ENCODE measurements at places on chromosomes 6 and 20.

DNA sequence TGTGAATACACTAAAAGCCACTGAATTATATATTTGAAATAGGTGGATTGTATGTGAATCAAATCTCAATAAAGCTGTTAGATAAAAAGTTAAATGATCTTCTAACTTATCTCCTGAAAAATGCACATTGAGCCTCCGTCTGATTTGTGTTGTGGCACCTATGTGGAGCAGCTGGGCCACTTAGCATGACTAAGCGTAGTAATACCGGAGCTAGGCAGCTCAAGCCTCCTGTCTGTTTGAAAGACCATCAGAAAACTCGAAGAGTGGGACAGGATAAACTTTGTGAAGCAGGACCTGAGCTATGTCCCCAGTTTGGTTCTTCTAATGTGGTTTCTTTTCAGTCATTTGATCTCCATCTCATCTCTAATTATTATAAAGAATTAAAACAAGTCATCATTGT lies 11.0 kb upstream of the NOL7 start:
- no peak for DNase-seq

DNA sequence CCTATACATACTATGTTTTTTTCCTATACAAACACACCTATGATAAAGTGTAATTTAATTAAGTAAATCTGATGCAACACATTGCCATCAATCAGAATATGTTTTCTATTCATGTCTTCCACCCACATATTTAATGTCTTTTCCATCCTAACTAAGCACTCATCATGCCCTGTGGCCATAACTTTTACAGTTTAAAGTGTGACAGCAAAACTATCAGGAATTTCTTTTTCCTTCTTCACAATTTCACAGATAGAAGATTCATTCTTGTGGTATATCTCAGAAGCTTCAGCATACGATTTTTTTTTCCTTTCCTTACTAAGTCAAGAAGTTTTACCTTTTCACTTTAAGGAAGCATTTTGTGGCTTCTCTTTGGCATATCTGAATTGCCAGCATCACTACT lies 7.0 kb upstream of the BEND6 start:
- no peak for DNase-seq

GRCh38 chr6:105835373-105835772 lies 250.8 kb upstream of the PRDM1 start:
- no peak for DNase-seq

GRCh38 chr6:30759575-30760239 lies 15.4 kb upstream of the IER3 start:
- no peak for DNase-seq

DNA sequence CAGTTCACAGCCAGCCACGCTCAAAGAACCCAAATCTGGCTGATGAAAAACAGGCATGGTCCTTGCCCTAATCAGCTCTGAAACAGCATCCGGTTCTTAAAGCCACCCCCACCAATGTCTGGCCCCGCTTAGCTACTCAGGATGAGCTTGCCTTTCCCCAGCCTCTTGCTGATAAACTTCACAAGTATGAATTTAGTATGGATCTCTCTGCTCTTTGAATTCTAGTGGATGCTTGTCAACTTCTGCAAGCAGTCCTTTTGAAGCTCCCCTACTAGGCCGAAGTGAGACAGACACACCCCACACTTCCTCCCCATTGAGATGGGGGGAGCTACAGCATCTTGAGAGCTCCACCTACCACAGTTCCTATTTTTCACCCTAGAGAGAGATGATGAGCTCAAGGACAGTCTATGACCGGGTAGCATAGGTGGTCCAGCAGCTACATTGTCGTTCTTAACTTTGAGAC lies 36.7 kb downstream of the EBF4 start:
- DNase-seq: no peak

DNA sequence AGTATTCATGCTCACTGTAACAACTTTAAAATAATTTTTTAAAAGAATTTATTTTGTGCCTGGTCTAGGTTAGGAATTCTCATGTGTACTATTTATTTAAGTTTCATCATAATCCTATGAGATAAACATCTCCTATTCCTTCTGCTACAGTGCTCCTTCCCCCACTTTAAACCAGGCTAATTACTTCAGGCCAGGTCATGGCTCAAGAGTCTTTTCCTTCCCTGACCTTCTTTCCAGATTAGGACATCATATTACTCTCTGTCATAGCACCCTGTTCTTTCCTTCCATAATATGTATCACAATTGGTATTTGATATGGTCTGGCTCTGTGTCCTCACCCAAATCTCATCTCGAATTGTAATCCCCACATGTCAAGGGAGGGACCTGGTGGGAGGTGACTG lies 239.0 kb downstream of the BTBD9 start:
- no peak for DNase-seq

GRCh38 chr6:133966654-133967329 lies 13.8 kb downstream of the TBPL1 start:
- no peak for DNase-seq

DNA sequence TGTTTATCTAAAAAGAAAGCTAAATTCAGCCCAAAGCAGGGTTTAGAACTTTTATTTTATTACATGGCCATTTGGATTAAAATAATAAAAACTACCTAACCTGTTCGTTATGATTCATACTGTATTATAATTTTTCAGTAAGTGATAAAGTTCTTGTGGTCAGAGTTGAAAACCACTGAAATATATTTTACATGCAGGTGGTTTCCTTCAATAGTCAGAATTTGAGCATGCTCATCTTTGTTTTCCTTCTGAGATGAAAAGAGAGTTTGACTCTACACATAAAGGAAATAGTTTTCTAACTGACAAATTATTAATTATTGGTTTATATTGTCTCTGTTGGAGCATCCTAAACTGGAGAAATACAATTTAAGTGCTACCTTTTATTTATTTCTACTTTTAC lies 114.0 kb upstream of the FKBP1C start:
- DNase-seq: no peak

DNA sequence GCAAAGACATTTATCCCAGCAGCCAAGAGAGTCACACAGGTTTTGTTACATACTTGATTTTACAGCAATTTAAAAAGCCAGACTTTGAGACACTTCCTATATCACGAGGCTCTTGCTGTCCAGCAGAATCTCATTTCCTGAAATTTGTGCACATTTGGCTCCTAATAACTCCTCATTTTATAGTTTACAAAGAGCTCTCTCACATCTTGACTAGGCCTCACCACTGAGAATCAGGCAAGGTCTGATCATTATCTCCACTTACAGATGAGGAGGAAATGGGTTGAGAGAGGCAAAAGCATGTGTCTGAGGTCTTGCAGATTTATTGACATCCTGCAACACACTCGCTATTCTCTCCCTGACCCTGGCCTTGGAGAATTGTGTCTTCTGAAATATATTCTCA lies 426.8 kb downstream of the MAFB start:
- DNase-seq: no peak

DNA sequence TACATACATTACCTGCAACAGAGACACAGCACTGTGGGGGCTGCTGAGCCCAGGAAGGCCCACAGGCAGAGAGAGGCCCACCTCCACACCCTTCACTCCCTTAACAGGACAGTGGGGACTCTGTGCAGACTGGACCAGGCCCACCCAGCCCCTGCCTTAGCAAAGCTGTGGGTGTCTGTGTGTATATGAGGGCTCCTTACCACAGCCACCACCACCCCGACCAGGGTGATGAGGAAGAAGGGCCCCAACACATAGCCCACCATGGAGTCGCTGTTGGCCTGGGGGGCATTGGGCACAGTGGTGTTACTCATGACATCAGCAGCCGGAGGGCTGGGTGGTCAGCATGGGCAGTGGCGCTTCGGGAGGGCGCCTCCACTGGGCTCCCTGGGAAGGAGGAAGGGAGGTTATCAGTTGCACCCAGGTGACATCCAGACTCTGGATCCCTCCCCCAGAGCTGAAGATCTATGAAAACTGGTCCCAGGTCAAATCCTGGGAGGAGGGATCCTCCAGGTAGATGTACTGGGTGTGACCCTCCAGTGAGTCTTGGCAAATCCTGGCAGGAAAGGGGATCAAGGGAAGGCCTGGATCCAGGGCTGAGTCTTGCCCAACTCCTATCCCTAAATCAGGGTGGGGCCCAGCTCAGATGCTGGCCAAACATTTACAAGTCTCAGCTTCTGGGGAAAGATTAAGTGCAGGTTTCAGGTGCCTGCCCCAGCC lies 1.2 kb downstream of the SMIM29 start:
- no peak for DNase-seq

Measured in NCI-H446 treated with DMSO at 0.1 percent for 48 hours (cell line).